ENCODE measurements at places on chromosomes 6 and 20.

GRCh38 chr6:72553531-72554511 lies 68.0 kb upstream of the KCNQ5 start:
- no peak for DNase-seq

- DNase-seq, result no peak
Observed at GRCh38 chr6:2881423-2881822, 21.7 kb downstream of the SERPINB9 start.

DNA sequence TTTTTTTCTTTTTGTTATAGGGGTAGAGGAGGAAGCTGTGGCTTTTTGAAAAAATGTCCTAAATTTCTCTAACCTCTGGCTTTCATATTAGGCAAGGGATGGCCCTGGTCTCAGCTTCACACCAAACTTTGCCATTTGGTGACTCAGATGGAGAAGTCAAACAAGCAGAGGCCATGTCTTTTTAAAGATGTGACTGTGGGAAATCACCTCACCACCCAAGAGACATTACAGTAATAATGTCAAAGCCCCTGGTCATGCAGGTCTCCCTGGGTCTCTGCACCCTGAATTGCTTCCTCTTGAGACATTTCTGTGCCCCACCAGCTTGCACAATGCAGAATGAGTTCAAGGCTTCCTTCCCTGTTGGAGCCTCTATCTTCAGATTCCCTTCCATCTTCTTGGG lies 39.5 kb upstream of the ADGRF5 start:
- no peak for DNase-seq

DNA sequence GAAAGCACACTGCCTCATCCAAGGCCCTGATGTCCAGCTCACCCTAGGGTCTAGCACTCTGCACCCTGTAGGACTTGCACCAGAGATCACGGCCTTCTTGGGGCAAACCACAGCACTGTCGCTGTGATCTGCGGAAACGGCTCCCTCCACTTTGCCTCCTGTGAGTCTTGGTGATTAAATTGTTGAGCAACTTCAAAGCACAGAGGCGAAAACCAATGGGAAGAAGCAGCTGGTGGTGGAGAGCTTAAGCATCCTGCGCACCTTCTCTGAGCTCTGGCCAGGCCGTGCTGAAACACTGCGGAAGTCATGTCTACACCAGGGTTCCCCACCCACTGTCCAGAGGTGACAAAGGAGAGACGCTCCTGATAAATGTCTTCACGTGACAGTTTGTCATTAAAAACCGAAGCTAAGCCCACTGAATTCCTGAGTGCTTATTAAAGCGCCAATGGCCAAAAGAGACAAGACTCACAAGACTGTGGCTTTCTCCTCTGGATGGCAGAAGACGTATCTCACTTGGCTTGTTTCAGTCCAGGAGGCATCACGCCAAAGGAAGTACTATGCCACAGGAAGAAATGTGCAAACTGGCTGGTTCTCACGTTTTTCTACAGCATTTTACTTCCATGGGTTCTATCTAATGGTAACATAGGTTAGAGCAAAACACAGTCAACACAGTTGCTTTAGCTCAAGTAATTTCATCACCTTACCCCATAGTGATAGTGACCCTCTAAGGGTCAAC lies 3.1 kb downstream of the RAMACL start:
- DNase-seq, result no peak

DNA sequence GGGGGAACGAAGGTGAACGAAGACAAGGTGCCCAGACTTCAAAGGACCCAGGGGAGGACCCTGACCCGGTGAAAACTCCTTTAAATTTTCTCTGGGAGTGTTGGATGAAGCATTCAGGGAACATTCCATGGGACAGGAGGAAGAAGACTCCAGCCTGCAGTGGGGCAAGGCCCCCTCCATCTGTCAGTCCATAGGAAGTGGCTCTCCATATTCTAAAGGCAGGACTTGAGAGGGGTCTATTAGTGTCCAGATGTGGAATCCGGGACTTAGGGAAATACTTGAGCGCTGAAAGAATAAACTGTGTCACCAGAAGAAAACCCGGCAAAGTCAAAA lies 3.2 kb upstream of the BPIFA2 start:
- DNase-seq, result no peak

- DNase-seq, result no peak
Observed at GRCh38 chr20:43189554-43190331, at the start of gene PTPRT. Gene PTPRT, minus strand, starts transcription at chr20:43189906. Its CDS starts 173 bp downstream, at chr20:43189733.

DNA sequence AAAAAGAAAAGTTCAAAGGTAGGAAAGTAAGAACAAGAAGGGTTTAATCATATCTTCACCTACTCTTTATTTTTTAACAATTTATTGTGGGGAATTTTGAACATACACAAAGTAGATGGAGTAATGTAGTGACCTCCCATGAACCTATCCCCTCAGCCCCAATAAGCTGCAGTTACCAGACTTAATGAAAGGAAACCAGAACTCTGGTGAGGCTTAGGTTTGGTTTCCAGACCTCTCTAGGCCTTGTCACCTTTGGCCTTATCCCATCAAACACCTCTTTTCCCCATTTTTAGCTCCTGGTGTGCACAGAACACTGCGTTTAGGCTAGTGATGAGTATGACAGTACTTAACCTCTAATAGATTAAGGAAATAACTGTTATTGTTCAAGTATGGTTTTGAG lies 42.0 kb downstream of the CBFA2T2 start:
- no peak for DNase-seq

GRCh38 chr6:79466207-79466834 lies 70.9 kb downstream of the LCA5 start:
- DNase-seq, result no peak

GRCh38 chr20:32263398-32263954 lies 14.0 kb upstream of the KIF3B start:
- no peak for DNase-seq

- DNase-seq, result no peak
Observed at GRCh38 chr6:111566873-111567517, 38.7 kb downstream of the TRAF3IP2 start.

GRCh38 chr20:33658929-33659328 lies 3.2 kb upstream of the C20orf144 start:
- no peak for DNase-seq

GRCh38 chr6:113762641-113763040 lies 94.5 kb upstream of the MARCKS start:
- DNase-seq, result no peak

GRCh38 chr20:40814631-40814960 lies 125.6 kb upstream of the MAFB start:
- DNase-seq, result no peak

GRCh38 chr6:113690281-113691259 lies 166.6 kb upstream of the MARCKS start:
- DNase-seq, result no peak

DNA sequence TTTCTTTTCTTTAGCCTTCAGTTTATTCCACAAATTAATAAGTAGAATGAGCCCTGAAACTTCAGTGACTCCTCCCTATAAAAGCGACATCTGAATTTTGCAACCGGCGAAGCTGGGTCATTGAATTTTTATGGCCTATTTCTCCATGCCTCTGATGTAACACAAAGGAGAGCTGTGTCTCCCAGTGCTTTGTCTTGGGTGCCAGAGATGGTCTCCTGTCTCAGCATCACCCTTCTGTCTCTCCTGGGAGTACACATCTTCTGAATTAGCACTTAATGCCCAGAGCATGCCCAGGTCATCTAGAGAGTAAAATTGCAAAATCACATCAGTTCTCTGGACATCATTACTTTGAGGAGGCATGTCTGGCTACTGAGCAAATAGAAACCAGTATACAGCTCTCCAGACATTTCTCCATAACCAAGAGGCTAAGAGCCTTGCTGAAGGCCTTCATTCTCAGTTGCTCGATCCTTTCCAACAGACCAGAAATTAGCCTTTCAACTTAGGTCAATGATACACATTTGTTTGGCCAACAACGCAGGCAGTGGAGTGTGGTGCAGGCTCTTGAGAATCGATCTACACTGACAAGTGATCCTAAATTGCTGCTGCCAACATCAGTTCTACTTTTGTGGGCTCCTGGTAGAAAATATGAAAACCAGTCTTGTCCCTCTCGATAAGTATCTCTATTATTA lies 176.0 kb upstream of the FOXQ1 start:
- DNase-seq, result no peak

GRCh38 chr6:168194732-168195567 lies 115.9 kb upstream of the FRMD1 start:
- no peak for DNase-seq

GRCh38 chr6:127517693-127518092 lies 1.4 kb downstream of the MTCL3 start:
- DNase-seq, result no peak

DNA sequence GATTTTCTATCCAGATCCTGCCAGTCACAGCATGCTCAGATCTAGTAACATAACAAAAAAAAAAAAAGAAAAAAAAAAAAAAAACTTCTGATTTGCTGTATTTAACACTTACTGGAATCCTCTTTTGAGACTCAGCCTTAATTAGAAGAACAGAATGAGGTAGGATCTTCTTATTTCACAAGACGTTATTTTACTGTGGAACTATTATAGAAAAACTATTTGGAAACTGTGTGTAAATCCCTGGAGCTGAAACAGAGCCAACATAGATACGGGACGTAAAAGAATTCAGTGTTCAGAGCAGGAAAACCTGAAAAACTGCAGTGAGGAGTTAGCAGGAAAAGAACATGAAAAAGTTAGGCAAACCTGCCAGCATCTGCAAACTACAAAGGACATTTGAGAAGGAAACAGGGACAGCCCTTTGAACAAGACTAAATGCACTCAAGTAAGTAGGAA lies 3.4 kb upstream of the ZNF217 start:
- DNase-seq, result no peak

- no peak for DNase-seq
Observed at GRCh38 chr6:11202513-11203305, 29.8 kb downstream of the NEDD9 start.

DNA sequence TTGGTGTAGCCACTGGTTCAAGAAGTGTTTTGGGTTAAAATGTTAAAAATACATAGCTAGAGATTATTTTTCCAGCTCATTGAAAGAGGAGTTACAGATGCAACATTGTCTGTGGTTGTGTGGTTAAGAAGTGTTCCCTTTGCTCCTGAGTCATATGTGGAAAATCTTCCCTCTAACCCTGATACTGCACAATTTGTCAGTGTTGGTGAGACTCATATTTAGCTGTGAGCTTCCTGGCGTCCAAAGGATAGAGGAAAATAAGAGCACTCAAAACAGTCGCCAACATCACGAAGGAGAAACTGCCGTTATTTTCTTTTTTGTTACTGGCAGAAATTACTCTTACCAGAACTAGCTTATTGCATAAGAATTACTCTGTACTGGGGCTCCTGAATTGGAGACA lies 250.4 kb downstream of the CDH4 start:
- DNase-seq, result no peak

DNA sequence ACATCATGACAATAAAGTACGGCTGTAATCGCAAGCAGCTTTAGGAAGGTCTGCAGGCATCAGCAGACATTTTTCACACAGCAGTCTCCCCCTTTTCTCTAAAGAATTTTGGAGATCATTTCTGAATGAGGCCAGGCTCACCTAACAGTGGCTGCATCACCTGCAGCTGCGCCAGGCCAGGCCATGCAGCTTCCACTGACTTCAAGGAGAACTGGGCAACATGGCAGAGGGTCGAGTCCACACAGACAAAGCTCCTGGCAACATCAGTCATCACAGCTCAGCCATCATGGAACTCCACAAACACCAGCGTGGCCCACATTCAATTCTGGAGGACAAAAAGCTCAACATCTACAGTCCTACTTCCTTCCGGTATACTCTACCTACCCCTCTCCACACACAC lies 17.8 kb upstream of the FOXC1 start:
- DNase-seq, result no peak

DNA sequence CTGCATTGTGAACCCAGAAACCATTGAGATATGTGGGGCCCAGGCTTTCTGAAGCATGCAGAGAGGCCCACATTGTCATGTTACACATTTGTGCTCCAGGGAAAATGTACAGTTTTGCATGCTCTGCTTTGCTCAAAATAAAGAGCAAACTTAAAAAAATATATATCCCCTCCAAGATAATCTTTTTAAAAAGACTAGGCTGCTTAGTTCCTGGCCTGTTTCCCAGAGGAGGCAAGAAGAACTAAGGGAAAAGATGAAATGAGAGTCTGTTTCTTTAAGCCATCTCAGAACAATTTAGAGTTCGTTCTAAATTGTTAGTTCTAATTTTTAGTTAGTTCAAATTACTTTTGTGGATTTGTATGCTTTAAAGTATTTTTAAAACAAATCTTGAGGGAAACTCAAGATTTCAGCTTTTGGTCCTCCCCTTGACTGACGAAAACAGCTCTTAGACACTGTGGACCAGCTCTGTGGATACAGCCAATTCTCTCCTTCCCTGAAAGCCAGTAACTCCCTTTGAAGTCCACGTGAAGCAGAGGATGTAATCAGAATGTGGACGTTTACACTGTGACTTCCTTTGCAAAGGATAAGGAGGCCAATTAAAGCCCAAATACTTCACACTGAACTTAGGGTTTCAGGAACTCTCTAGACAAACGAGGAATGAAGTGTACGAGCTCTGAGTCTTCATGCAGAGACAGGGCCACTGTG lies 84.7 kb downstream of the CD164 start:
- DNase-seq, result no peak

GRCh38 chr20:36274181-36274841 lies 31.8 kb upstream of the DLGAP4 start:
- no peak for DNase-seq

- no peak for DNase-seq
Observed at GRCh38 chr6:168158213-168158979, 79.4 kb upstream of the FRMD1 start.

DNA sequence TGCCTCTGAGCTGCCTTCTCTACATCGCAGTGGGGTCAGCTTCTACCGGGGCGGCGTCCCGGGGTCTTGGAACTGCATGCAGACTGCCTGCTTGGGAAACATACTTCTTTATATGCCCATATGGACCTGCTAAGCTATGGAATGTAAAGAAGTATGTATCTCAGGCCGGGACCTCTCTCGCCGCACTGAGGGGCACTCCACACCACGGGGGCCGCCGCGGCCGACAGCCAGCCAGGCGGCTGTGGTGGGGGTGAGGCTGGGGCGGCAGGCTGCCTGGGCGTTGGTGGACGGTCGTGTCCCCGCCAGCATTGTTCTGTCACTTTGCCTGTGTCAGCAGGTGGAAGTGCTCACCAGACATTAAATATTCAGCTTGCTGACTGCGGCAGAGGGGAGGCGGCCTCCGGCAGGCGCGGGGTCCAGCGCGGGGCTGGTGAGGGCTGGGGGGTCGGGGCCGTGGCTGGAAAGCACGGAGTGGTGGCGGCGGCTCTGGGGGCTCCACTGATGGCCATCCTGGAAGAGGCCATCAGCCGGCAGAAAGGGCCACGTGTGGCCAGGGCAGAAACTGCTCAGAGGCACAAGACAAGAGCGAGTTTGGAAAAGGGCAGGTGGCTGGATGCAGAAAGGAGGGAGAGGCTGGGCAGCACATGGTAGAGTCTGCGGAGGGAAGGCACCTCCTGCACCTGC lies 78.6 kb upstream of the GATA5 start:
- no peak for DNase-seq

- no peak for DNase-seq
Observed at GRCh38 chr6:12426121-12426520, 136.0 kb downstream of the EDN1 start.

- no peak for DNase-seq
Observed at GRCh38 chr20:39699166-39699725, 737.1 kb downstream of the DHX35 start.

- DNase-seq, result no peak
Observed at GRCh38 chr20:10385850-10386544, 48.0 kb downstream of the MKKS start.

GRCh38 chr6:151962246-151962846 lies 154.9 kb downstream of the ESR1 start:
- no peak for DNase-seq

GRCh38 chr20:40875116-40876085 lies 153.2 kb upstream of the TOP1 start:
- no peak for DNase-seq

- no peak for DNase-seq
Observed at GRCh38 chr6:960356-960755, 267.4 kb upstream of the EXOC2 start.

- no peak for DNase-seq
Observed at GRCh38 chr6:158060455-158061360, 79.0 kb downstream of the SYNJ2 start.

Measured in stimulated activated CD4-positive, alpha-beta T cell treated with anti-CD3 and anti-CD28 coated beads, Interleukin-12 subunit alpha, Interleukin-12 subunit beta, amount 100 ng/mL, for 48 hours (primary cell).